ENCODE measurements at places on chromosomes 1 and 21. TPM values are rescaled to one million over a fixed set of nuclear protein-coding genes. Genes with fewer than 3 reads are reported as not detected.

The OR2AK2 gene
- not detected for total RNA-seq

The GATAD2B gene
- 35.3 TPM for total RNA-seq

The NOS1AP gene
- total RNA-seq, result 3.5 TPM

The ASTN1 gene
- 0.35 TPM for total RNA-seq

The ANGPTL3 gene
- not detected for total RNA-seq

The S100A14 gene
- 6.3 TPM for total RNA-seq

The SPAG17 gene
- total RNA-seq, result not detected

The TNNT2 gene
- total RNA-seq, result 9,445 TPM

The TMEM82 gene
- not detected for total RNA-seq

The SLFNL1 gene
- 0.16 TPM for total RNA-seq

The PBX1 gene
- total RNA-seq, result 78.8 TPM

The LAMC2 gene
- total RNA-seq, result 3.8 TPM

The CYP4A11 gene
- not detected for total RNA-seq

The SON gene
- total RNA-seq, result 136 TPM

The GREM2 gene
- not detected for total RNA-seq

The AVPR1B gene
- total RNA-seq, result not detected

The LRRC3 gene
- total RNA-seq, result 3.3 TPM

The SPATA21 gene
- not detected for total RNA-seq

The RAB7B gene
- total RNA-seq, result 1.6 TPM

The CLDN19 gene
- not detected for total RNA-seq

The CYP2J2 gene
- 76.4 TPM for total RNA-seq

The LMX1A gene
- 0.14 TPM for total RNA-seq

The B4GALT2 gene
- total RNA-seq, result 39.1 TPM

The EIF3I gene
- 108 TPM for total RNA-seq

The COL11A1 gene
- not detected for total RNA-seq

The F13B gene
- not detected for total RNA-seq

The IQCC gene
- total RNA-seq, result 0.81 TPM

The LDLRAD1 gene
- total RNA-seq, result not detected

Measured in Right ventricle myocardium inferior (tissue), 1 donor.